Cardiac fibroblast (primary cell): ENCODE measurements at places on chromosomes 16 and 17.

DNA sequence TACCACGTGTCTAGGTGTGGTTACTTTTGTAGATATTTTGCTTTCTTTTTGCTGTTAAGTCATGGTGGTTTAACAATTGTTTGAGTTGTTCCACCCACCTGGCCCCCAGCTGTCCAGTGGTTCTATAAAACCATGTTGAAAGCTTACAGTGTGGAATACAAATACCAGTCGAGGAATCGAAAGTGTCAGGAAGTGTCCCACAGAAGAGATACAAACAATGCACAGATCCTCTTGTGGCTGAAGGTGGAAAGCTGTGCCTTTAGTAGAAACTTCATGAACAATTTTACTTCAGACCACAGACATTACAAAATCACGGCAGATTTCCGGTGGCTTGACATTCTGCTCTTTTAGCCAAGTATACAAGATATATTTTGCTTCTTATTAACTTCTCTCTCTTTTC, 782.4 kb upstream of the SOX9 start:
- DNase-seq: peak; percentile 42

DNA sequence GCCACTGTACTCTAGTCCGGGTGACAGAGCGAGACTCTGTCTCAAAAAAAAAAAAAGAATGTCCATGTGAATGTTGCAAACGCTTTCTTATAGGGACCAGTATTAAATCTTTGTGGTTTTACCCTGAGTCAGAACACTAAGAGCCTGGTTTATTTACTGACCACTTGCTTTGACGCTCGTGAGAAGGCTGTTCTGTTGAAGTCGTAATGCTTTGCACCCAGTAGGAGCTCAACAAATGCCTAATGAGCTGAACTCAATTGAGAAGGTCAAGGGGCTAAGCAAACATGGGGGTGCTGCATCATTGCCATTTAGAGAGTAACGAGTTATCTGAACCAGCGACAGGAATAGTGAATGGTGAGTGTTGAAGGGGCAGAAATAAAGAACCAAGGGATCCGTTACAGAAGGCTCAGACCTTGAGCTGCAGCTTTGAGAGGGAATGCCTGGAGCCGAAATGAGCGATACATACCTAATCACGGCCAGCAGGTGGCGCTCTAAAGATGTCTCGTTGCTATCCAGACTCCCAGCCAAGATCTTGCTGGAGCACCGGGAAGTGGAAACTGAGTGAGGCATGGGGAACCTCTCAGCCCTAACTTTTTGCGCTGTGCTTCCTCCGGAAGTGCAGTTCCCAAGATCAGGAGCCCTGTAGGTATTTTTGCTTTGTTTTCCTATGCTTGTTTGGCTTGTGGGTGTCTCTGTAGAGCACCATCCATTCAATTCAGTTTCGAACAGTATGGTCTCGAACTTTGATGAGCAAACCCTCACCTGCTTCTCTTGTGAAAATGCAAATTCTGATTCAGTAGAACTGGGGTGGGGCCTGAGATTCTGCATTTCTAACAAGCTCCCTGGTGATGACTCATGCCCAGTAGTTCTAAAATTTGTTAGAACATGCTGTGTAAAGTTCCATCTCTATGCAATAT, 12.6 kb upstream of the RNF222 start:
- peak; percentile 93 for DNase-seq

DNA sequence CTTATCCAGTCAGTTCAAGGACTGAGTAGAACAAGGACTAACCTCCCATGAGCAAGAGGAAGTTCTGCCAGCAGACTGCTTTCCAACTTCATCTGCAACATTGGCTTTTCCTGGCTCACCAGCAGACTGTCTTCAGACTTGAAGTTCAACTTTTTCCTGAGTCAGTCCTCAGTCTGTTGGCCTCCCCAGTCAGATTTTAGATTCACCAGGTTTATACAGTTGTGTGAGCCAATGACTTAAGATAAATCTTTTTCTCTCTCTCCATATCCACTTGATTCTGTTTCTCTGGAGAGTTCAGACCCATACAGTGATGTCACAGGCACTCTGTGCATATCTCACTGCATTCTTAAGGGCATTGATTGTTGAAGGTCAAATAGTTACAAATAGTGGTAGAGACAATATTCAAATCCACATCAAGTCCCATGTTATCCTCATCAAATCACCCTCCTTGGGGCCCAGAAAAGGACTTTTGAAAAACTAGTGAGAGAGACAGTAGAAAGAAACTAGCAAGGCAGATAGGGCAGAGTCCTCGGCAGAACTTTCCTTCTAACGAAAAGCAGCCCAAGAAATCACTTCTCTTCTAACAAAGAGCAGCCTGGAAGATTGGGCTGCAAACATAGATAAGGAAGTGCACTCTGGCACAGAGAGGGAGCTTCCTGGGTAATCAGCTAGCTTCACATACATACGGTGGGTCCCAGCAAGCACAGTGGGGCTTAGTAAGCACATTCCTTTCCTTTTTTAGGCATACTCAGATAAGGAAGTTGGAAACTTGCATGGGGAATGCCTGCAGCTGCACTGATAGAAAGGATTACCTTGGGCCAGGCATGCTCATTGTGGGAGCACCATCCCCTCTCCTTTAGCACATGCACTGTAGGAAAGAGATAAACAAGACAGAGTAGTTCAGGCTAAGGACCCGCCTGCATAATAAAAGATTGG, 132.3 kb upstream of the FAM20A start:
- peak; percentile 91 for DNase-seq

DNA sequence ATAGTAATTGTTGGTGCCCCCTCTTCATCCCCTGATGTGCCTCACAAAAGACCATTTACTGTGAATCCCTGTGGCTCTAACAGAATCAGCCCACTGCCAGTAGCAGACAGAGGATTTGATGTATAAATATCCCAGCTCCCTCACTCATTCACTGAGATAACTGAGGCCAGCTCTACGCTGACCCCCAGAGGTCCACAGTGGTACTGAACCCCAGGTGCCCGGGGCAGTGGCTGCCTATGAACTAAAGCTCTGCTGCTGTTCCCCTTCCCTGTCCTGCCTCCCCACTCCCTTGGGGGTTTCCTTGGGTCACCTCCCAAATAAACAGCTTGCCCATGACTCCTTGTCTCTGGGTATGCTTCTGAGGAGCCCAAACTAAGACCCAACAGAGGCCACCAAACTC, 295.8 kb downstream of the FOXL1 start:
- DNase-seq: no peak

GRCh38 chr16:69839240-69839688, 77.1 kb downstream of the WWP2 start:
- DNase-seq: no peak
